Activated T-helper 1 cell treated with Interleukin-2 at 50 U/mL for 16 hours (primary cell): ENCODE measurements at places on chromosomes 2 and 18.
A peak's percentile ranks its signal among the peaks of the same experiment; 100 is the strongest.

DNA sequence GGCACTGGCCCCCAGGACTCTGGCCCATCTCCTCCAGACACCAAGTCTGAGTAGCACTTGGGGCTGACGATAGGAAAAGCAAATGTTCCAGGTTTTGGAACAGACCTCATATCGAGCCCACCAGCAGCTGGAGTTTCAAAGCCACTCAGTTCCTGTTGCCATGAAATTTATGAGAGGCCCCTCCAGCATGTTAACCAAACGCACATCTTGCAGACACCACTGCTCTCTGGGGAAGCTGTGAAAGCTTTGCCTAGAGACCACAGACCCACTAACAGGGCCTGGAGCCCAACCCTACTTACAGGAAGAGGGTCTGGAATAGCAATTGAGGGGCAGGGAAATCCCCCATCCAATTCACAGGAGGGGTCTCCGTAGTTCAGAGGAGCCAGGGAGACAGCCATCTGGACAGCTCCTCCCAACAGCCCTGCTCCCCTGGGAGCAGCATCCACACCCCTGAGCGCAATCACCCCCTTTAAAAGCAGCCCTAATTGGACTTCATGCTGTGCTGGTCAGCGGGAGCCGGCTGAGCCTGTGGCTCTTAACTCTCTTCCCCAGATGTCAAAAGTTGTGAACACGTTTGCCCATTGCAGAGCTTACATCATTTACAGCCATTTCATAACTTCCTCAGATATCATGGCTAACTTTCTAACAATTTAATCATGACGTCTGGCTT, 81.3 kb downstream of the TGFA start:
- no peak for DNase-seq

DNA sequence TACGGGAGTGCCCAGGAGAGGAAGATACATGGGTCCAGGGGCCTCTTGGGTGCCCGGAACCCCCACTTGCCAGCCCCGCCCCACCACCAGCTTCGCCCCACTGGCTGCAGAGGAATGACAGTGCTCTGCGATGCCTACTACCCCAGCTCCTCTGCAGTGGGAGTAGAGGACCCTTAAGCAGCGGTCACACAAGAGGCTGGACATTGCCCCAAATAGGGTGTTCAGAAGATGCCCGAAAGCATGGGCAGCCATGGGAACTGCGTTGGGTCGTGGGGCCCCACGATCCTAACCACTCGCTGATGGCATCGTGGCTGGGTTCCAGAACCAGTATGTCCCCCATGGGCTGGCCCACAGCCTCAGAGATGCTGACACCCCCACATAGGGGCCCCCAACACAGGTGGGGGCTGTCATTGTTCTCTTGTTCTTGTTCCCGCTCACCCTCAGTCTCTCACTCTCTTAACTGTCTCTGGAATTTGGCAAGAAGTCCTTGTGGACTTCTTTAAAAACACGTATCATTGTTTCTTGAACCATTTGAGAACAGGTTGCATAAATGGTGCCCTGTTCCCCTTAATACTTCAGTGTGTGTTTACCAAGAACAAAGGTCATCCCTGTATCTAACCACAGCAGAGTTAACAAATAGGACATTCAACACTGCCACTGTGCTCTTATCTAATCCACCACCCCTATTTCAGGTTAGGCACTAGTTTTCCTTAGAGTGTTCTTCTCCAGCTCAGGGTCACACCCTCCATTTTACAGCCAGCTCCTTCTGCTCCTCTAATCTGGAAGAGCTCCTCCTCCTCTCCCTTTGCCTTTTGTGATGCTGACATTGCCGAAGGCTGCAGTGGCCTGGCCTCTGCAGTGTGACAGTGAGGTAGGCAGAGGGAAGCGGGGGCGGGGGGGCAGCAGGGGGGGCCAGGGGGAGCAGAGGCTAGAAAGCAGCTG, 76.3 kb downstream of the STPG4 start:
- no peak for DNase-seq

DNA sequence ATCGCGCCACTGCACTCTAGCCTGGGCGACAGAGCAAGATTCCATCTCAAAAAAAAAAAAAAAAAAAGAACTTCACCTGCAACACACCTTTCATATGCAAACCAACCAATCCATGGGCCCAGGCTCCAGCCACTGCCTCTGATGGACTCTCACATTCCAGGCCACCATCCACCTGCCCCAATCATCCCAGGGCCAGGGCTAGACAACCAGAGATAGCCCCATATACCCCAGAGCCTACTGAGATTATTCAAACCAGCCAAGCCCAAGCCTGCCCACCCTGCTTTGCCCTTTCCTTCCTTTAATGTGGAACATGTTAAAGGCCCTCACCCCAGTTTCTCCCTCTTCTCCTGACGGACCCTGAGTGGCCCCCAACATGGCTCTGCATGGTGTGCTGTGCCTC, 57.0 kb downstream of the MRPL35 start:
- no peak for DNase-seq

DNA sequence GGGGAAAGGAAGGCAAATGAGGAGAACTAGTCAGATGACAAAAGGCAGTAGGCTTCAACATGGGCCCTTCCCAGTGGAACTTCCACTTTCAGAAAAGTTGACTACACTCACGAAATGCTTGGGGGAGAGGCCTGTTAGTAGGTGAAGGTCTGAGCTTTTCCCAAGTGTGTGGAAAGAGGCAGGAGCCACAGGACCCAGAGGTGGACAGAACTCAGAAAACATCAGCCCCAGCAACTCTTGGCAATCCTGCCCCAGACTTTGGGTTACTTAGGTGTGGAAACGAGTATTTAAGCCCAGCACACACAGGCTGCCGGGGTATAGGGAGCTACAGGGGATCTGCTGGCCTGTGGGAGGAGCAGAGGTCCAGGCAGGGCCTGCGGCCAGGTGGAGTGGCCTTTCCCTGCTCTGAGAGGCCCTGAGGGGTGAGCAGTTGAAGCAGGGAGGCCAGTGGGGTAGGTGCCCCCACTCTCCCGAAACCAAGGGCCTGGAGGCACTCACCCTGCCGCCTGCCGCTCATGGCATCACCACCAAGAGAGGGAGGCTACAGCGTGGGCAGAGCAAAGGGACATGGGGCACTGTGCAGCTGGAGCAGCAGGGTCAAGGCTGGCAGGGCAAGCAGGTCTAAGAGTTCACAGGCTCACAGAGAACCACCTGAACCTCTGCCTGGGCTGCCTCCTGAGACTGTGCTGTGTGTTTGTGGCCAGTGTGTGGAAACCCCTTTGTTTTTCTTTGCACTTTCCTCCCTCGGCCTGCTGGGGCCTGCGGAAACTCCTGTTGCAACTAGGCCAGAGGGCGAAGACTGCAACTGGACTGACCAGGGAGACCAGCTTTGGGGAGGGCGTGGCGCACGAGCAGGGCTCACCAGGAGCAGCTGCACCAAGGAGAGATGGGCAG, 130.7 kb upstream of the SERTAD2 start:
- DNase-seq: no peak

DNA sequence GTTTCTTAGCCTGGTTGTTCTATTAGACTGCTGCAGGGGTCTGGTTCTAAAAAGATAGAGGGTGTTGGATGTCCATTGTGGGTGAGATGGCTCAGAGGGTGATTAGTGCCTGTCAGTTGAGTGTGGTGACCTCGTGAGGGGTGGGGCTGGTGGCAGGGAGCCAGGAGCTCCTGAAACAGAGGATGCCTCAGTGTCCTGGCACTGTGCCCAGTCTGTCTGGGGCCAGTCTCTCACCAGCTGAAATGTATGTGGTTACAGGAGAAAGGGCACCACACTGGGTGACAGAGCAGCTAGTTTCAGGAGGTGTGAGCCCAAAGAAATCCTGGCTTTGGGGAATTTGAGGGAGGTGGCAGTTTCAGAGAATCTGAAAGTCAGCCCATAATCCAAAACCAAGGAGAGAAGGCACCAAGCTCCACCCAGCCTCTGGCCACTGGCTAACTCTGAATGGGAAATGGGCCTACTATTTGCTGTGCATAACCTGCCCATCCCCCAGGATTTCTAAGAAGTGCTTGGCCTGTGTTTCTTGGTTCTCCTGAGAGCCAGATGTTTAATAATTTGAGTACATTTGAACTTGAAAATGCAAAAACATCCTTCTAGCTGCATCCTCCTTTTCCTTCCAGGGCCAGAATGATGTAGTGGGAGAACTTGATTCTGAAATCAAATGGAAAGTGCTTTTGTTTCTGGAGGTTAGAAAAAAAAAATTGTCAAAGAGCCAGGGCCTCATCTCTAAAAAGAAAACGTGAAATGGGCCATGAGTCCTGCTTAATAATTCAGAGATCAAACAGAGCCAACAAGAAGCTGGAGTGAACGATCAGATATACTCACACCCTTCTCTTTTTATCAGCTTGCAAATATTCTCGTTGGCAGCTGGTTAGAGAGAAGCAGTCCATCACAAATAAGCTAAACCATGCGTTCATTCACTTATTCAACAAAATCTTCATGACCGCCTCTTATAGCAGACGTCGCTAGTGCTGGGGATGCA, 92.3 kb downstream of the B3GNT2 start:
- DNase-seq: peak; percentile 37

- DNase-seq: no peak
These were observed 60.5 kb upstream of the PELI1 start for GRCh38 chr2:64204703-64205102.

- DNase-seq: no peak
These were observed 91.9 kb upstream of the CAVIN2 start for GRCh38 chr2:191938779-191939178.

- no peak for DNase-seq
These were observed 5.1 kb downstream of the SCG2 start for GRCh38 chr2:223597076-223597475.

DNA sequence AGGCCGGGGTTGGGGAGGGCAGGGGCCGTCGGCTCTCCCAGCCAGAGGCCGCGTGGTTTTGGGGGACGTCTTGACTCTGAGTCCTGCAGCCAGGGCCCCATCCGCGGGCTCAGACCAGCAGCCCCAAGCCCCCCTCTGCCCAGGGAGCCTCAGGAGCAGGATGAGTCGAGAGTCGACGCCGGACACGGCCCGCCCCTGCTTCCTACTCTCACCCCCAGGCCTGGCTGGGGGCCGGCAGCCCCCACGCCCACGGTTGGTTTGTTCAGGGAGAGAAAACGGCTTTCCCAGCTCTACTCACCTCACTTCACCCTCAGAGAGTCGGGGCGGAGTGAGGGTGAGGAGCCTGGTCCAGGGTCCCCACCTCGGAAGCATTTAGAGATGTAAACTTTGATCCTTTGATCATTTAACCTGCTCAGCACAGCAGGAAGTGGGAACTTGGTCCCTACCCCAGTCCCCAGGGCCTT, 6.9 kb downstream of the SNORC start:
- no peak for DNase-seq
